ENCODE measurements at places on chromosomes 13 and 19. TPM values are rescaled to one million over a fixed set of nuclear protein-coding genes. Genes with fewer than 3 reads are reported as not detected.
A peak's percentile ranks its signal among the peaks of the same experiment; 100 is the strongest.

GRCh38 chr13:66635526-66635925 lies 594.6 kb downstream of the PCDH9 start:
- no peak for DNase-seq
- H3K27ac ChIP-seq = no peak overlapping the region
- H3K36me3 ChIP-seq = no peaks in the 10 kb centered on the region

DNA sequence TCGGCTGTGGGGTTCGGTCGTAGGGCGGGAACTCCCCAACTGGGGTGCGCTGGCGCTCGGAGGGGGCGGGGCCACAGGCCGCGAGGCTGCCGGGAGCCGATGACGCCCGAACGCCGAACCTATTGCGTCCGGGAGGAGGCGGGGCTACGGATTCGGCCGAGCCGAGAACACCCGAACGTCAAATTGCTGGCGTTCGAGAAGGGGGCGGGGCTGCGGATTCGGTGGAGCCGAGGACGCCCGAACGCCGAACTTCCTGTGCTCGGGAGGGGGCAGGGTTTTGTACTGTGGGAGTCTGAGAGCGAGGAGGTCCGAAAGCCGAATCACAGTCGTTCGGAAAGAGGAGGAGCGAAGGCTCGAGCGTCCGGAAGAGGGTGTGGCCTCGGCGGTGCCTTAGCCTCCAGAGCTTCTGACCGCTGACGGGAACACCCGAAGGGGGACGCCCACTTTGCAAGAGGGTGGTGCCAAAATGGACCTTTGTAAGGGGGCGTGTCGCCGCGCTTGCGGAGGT lies 551 bp upstream of the TSEN34 start:
- peak overlapping the region; percentile 89 for H3K4me3 ChIP-seq
- peaks cover 5% of the 10 kb centered on the region for H3K36me3 ChIP-seq
- peaks cover 20% of the 10 kb centered on the region for H3K4me1 ChIP-seq
- H3K27me3 ChIP-seq = no peaks in the 10 kb centered on the region
- H3K27ac ChIP-seq = peak overlapping the region; percentile 99
- no peak for DNase-seq

GRCh38 chr13:52118595-52118994 lies 10.3 kb downstream of the NEK5 start:
- H3K27ac ChIP-seq = no peak overlapping the region
- no peaks in the 10 kb centered on the region for H3K27me3 ChIP-seq
- DNase-seq = no peak
- H3K4me1 ChIP-seq = no peaks in the 10 kb centered on the region
- no peaks in the 10 kb centered on the region for H3K36me3 ChIP-seq
- H3K4me3 ChIP-seq = no peak overlapping the region

- no peaks in the 10 kb centered on the region for H3K4me1 ChIP-seq
- no peaks in the 10 kb centered on the region for H3K27me3 ChIP-seq
- peak; percentile 82 for DNase-seq
- H3K4me3 ChIP-seq = no peak overlapping the region
- no peaks in the 10 kb centered on the region for H3K36me3 ChIP-seq
Observed at GRCh38 chr19:44800461-44800860, 8.4 kb upstream of the BCAM start.

GRCh38 chr13:93624311-93624777 lies 397.7 kb downstream of the GPC6 start:
- no peaks in the 10 kb centered on the region for H3K27me3 ChIP-seq
- H3K27ac ChIP-seq = no peak overlapping the region
- no peaks in the 10 kb centered on the region for H3K4me1 ChIP-seq
- no peak for DNase-seq
- H3K36me3 ChIP-seq = no peaks in the 10 kb centered on the region

Gene ZNF835
- 5.7 TPM for total RNA-seq

GRCh38 chr13:41588899-41589298 lies 131.5 kb downstream of the RGCC start:
- no peak for DNase-seq
- H3K4me3 ChIP-seq = no peak overlapping the region
- no peak overlapping the region for H3K27ac ChIP-seq
- no peaks in the 10 kb centered on the region for H3K36me3 ChIP-seq
- no peaks in the 10 kb centered on the region for H3K27me3 ChIP-seq
- H3K4me1 ChIP-seq = peaks cover 6% of the 10 kb centered on the region

Gene FREM2
- total RNA-seq = not detected

- no peak overlapping the region for H3K4me3 ChIP-seq
- no peaks in the 10 kb centered on the region for H3K36me3 ChIP-seq
- no peak overlapping the region for H3K27ac ChIP-seq
- no peaks in the 10 kb centered on the region for H3K27me3 ChIP-seq
- DNase-seq = no peak
- H3K4me1 ChIP-seq = no peaks in the 10 kb centered on the region
Observed at GRCh38 chr13:35231426-35231825, 245.1 kb downstream of the MAB21L1 start.

Gene GPR18
- total RNA-seq = 38.0 TPM

GRCh38 chr13:109602356-109602755 lies 184.0 kb downstream of the IRS2 start:
- no peaks in the 10 kb centered on the region for H3K36me3 ChIP-seq
- H3K27ac ChIP-seq = no peak overlapping the region
- DNase-seq = no peak
- no peaks in the 10 kb centered on the region for H3K27me3 ChIP-seq

Gene NCR1
- total RNA-seq = not detected

Gene FCGBP
- 118 TPM for total RNA-seq

- H3K27ac ChIP-seq = no peak overlapping the region
- no peak for DNase-seq
- peaks cover 31% of the 10 kb centered on the region for H3K4me1 ChIP-seq
- H3K36me3 ChIP-seq = peaks cover 13% of the 10 kb centered on the region
- H3K4me3 ChIP-seq = no peak overlapping the region
Observed at GRCh38 chr19:10726268-10726667, 8.4 kb downstream of the DNM2 start.

- DNase-seq = no peak
- no peaks in the 10 kb centered on the region for H3K36me3 ChIP-seq
- H3K27ac ChIP-seq = no peak overlapping the region
- H3K27me3 ChIP-seq = no peaks in the 10 kb centered on the region
- H3K4me1 ChIP-seq = no peaks in the 10 kb centered on the region
Observed at GRCh38 chr13:33186861-33187291, 98.7 kb downstream of the STARD13 start.

Gene SPTBN4
- 0.51 TPM for total RNA-seq

- no peaks in the 10 kb centered on the region for H3K36me3 ChIP-seq
- DNase-seq = no peak
- no peaks in the 10 kb centered on the region for H3K4me1 ChIP-seq
- no peak overlapping the region for H3K27ac ChIP-seq
- H3K27me3 ChIP-seq = no peaks in the 10 kb centered on the region
Observed at GRCh38 chr13:65343898-65344663, 1886.1 kb downstream of the PCDH9 start.

All from naive thymus-derived CD4-positive, alpha-beta T cell (primary cell).